Right atrium auricular region (tissue), 2 donors: ENCODE measurements at places on chromosomes 2 and 18.

- DNase-seq = no peak
Measured at GRCh38 chr2:70247364-70248180, 856 bp downstream of the TIA1 start.

DNA sequence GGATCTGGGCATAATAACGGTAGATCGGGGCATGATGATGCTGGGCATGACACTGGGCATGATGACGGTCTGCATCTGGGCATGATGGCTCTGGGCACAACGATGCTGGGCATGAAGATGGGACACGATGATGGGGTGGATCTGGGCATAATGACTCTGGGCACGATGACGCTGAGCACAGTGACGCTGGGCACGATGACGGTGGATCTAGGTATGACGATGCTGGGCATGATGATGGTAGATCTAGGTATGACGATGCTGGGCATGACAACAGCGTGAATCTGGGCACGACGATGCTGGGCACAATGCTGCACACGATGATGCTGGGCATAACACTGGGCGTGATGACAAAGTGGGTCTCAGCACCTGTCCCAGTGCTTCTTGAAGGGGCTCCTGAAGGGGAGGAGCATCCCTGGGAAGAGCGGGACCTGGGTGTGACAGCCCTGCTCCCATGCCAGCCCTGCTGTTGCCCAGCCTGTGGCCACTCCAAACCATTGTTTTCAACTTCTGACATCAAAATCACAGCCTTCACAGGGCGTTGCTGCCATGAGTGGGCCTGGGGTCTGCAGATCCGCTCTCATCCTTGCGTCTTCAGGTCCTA, 30.4 kb upstream of the ALLC start:
- no peak for DNase-seq

GRCh38 chr2:136134126-136134525, 16.2 kb upstream of the CXCR4 start:
- no peak for DNase-seq

GRCh38 chr18:58443671-58444070, 185.2 kb downstream of the ALPK2 start:
- no peak for DNase-seq

DNA sequence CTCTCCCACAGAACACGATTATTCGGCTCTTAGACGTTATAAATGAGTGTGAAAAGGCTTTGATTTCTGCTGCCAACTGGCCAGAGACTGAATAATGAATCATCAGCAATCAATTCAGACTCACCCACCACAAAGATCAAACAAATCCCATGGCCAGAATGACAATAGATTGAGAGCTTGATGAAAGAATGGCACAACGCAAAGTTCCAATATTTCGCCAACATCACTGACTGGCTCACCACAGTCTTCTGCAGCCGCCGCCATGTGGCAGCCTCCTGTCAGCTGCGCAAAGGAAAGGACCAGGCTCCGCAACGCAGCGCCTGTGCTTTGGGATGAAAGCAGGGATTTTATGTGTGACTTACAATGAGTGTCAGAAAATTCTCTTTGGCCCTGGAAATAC, 104.4 kb upstream of the SOX11 start:
- DNase-seq = no peak

DNA sequence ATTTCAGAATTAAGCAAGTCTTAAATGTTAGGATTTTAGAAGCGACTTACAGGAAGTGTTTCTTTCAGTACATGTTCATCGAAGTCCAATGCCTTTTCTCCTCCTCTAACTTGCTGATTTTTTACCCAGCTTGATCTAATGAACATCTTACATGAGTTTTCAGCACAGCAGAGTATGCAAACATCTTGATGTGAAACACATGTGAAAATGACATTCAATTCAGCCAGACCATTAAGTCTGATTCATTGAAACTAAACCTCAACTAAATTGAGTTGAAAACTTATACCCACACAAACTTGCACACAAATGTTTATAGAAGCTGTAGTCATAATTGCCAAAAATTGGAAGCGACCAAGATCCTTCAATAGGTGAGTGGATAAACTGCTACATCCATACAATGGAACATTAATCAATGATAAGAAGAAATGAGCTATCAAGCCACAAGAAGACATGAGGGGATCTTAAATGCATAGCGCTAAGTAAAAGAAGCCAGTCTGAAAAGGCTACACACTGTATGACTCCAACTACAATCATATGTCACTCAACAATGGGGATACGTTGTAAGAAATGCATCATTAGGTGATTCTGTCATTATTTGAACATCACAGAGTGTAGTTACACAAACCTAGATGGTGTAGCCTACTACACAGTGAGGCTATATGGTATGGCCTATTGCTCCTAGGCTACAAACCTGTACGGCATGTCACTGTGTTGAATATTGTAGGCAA, 18.5 kb downstream of the PSTPIP2 start:
- no peak for DNase-seq

- DNase-seq = no peak
Measured at GRCh38 chr2:86636842-86637241, 13.2 kb upstream of the RNF103 start.

- no peak for DNase-seq
Measured at GRCh38 chr2:220489121-220489520, 861.7 kb downstream of the SLC4A3 start.

- no peak for DNase-seq
Measured at GRCh38 chr2:48711343-48711742, 44.2 kb downstream of the LHCGR start.

DNA sequence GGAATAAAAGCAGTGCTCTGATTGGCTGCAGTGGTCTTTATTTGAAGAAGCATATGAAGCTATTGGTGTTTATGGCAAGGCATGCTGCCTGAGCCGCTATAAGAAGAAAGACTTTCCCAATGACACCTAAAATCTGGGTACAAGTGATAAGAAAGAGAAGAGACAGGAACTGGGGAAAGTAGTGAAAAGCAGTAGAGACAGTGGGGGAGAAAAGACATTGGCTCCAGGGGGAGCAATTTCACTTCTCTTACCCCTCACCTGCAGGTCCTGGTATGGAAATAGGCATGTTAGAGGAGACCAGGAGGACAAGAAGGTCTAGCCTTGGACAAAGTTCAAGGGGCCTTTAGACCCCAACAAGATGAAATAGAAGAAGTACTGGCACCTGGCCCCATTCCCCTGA, 47.1 kb downstream of the PLCL1 start:
- DNase-seq = no peak

- DNase-seq = no peak
Measured at GRCh38 chr2:170739048-170739447, 23.9 kb downstream of the SP5 start.

GRCh38 chr18:47054369-47054768, 18.9 kb upstream of the ELOA2 start:
- DNase-seq = no peak

GRCh38 chr2:41718705-41719104, 329.1 kb upstream of the PKDCC start:
- DNase-seq = no peak

DNA sequence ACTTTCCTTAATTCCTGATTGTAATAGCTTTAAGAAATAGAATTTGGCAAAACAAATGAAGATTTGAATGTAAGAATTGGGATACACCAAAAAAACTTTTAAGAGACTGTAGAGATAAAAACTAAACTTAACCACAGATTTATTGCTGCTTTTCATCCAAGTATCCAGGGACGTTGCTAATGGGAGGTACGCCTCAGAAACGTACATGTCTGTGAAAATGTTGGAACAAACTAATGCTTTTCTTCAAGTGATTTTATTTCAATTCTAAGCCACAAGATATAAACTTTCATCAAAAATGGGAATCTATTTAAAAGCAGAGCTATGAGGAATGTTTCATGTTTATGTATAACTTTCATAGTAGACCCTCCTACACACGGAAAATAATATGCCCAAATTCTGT, 66.3 kb downstream of the ARHGAP15 start:
- no peak for DNase-seq

- DNase-seq = no peak
Measured at GRCh38 chr2:171652416-171652785, 34.9 kb upstream of the DYNC1I2 start.

DNA sequence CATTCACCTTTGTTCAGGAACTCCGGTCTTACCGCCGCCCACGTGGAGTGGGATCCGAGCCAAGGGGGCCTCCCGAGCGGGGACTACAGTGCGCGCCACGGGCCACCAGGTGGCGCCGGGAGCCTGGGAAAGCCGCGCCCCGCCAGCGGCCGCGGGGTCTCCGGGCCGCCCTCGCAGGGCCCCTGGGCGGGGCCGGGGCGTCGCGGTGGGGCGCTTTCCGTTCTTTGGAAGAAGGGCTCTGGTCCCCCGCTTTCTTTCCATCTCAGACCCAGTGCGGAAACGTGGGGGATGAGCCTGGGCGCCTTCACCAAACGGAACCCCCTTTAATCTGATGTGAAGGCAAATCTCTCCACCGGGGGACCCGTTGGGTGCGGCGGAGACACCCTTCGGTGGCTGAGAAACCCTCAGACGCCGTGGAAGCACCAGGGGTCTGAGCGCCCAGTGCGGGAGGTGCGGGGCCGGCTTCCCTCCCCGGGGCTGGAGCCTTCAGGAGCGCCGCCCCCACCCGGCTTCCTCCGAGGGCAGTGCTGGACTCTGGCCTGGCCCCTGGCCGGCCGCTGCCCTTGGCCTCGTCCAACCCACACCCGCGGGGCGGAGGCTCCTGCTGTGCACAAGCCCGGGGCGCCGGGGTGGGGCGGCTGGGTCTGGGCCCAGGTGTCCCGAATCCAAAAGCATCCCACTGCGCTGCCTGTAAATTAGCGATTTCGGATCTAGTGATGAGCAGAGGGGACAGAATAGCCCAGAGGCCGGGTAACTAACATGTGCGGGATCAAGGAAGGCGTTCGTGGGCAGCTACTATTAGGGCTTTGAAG, 44.6 kb downstream of the GORASP2 start:
- peak; percentile 79 for DNase-seq

DNA sequence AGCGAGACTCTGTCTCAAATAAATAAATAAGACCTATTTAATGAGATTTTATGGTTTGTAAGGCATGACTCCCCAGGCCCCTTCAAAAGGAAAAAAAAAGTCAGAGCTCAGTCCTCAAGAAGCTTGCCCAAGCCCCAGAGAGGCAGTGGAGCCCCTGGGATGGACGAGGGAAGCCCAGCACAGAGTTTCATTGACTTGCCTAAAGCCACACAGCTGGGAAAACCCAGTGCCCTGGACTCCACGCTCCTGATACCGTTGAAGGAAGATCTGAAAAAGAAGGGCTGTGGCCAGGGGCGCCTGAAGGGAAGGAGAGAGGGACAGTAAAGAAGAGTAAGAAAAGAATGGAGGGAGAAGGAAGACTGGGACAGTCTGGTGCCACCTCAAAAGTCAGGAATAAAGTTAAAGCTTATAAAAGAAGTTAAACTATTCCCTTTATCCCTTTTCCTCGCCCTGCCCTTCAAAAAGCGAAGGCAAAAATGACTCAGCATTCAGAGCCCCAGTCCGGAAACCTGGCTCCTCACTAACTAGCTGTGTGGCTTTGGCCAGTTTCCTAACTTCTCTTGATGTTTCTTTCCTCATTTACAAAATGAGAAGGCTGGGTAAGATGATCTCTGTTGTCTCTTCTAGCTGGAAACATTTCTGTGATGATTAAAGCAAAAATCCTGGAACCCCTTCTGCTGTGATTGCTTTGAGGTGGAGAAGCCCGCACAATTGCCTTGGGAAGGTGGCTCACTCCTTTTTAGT, 46.7 kb downstream of the LYPD1 start:
- DNase-seq = no peak

- no peak for DNase-seq
Measured at GRCh38 chr2:159077869-159078268, 109.4 kb downstream of the TANC1 start.

- no peak for DNase-seq
Measured at GRCh38 chr18:58580623-58581022, 48.3 kb downstream of the ALPK2 start.

GRCh38 chr2:236917164-236917563, 168.5 kb upstream of the COPS8 start:
- peak; percentile 32 for DNase-seq

GRCh38 chr2:152925547-152926448, 207.4 kb downstream of the ARL6IP6 start:
- DNase-seq = no peak

- DNase-seq = no peak
Measured at GRCh38 chr2:170073288-170073687, 104.7 kb upstream of the MYO3B start.

DNA sequence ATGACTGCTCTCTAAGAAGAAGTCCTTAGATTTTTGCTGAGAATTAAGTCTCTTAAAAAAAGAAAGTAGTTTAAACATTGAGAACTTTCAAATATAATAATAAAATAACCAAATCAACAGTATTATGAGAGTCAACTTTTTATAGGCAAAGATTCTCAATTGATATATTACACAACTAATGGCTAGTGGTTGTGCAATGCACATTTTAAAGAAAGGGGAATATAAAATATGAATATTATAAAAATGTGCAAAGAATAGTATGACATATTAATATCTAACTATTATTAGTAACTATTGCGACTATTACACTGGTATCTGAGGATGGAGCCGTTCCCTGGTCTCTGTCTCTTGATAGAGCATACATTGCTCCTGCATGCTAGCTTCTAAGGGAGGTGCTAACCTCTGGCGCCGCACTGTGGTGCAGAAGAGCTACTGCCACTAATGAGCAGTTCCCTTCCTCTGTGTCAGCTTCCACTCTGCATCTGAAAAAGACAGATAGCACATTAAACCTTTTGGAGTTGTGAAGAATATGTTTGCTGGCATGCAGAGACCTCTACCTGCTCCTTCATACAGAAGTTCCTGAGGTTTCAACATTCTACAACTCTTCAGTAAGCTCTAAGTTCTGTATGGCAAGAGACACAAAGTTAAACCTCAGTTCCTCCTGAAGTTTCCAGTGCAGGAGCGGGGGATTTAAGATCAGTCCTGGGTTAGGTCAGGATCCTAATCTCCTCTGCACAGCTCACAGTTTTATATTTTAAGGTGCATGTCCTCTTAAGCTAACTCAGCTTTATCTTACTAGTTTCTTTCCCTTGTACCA, 3.5 kb upstream of the SLC9A2 start:
- DNase-seq = no peak

DNA sequence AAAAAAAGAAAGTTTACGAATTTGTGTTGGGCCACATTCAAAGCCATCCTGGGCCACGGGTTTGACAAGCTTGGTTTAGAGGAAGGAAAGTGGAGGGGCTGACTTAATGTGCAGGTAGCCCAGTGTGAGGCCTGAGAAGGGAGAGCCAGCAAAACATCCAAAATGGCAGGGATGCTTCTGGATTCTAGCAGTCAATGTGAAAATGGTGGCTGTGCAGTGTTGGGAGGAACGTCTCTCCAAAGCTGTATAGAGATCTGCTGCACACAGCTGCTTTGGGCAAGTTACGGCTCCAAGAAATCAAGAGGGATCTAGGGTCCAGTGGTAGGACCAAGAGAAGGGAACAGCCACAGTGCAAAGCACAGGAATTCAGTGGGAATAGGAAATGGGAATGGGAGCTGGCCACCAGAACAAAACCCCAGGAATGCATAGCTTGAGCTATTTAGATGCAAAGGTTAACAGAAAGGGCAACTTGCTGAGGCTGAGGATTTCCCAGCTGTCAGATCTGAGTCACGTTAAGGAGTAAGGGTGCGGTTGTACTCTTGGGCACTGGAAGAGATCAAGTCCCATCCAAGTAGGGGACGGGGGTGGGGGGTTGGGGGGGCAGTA, 70.6 kb downstream of the B3GNT2 start:
- no peak for DNase-seq

GRCh38 chr2:84281510-84281909, 177.6 kb downstream of the SUCLG1 start:
- no peak for DNase-seq
